ENCODE measurements at places on chromosomes 1 and 21.

DNA sequence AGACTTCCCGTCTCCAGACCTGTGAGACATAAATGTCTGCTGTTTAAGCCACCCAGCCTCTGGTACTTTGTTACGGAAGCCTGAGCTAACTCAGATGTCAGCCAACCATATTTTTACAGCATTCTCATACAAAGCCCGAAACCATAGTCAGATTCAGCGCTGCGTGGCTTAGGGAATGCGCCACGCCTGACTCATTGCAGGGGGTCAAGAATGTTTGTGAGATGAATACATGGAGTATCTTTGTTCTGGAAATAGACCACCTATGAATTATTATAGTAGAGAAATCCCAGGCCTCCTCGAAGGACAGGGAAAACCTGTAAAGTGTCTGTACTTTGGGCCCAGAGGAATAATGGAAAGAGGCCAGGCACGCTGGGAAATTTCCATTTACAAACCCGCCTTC is 434.8 kb downstream of the CAMTA1 start:
- no peak for DNase-seq

GRCh38 chr1:163290025-163290640 is 31.6 kb upstream of the NUF2 start:
- DNase-seq, result no peak

GRCh38 chr1:204528241-204528640 is 12.0 kb downstream of the MDM4 start:
- DNase-seq, result no peak

- no peak for DNase-seq
These were observed 30.5 kb downstream of the EEIG2 start for GRCh38 chr1:108590441-108590840.

- no peak for DNase-seq
These were observed 43.5 kb upstream of the ZNF644 start for GRCh38 chr1:91065337-91065736.

DNA sequence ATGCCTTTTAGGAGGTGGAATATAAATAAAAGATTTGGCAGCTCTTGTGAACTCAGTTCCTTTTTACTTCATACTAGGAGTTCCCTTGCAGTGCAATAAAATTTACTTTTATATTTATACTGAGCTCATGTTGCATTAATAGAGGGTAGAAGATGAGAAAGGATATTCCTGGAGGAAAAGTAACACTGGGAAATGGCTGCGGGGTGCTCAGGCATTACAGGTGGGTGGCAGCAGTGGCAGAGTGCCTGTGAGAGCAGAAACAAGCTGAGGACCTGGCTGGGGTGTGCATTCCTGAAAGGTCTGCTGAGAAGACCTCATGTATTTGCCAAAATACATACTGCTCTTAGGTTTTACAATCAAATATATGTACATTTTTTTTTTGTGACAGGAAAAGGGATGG is 126.9 kb downstream of the COQ8A start:
- no peak for DNase-seq

- DNase-seq, result no peak
These were observed 63.7 kb upstream of the IFNLR1 start for GRCh38 chr1:24250791-24251190.

- no peak for DNase-seq
These were observed 58.6 kb downstream of the DDR2 start for GRCh38 chr1:162690672-162691434.
